Stimulated activated CD8-positive, alpha-beta memory T cell treated with anti-CD3 and anti-CD28 coated beads, Interleukin-15, amount 100 ng/mL, for 4 hours (primary cell): ENCODE measurements at places on chromosomes 3 and 15.

GRCh38 chr15:27820232-27820631 lies 278.9 kb downstream of the OCA2 start:
- DNase-seq = no peak

GRCh38 chr3:16249336-16249735 lies 15.4 kb downstream of the DPH3 start:
- DNase-seq = no peak

DNA sequence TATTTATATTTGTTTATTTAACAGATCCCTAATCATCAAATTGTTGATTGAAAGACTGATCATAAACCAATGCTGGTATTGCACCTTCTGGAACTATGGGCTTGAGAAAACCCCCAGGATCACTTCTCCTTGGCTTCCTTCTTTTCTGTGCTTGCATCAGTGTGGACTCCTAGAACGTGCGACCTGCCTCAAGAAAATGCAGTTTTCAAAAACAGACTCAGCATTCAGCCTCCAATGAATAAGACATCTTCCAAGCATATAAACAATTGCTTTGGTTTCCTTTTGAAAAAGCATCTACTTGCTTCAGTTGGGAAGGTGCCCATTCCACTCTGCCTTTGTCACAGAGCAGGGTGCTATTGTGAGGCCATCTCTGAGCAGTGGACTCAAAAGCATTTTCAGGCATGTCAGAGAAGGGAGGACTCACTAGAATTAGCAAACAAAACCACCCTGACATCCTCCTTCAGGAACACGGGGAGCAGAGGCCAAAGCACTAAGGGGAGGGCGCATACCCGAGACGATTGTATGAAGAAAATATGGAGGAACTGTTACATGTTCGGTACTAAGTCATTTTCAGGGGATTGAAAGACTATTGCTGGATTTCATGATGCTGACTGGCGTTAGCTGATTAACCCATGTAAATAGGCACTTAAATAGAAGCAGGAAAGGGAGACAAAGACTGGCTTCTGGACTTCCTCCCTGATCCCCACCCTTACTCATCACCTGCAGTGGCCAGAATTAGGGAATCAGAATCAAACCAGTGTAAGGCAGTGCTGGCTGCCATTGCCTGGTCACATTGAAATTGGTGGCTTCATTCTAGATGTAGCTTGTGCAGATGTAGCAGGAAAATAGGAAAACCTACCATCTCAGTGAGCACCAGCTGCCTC lies 14.7 kb downstream of the THBS1 start:
- DNase-seq = no peak

- DNase-seq = no peak
Observed at GRCh38 chr3:13839726-13840340, 40.0 kb downstream of the WNT7A start.

- no peak for DNase-seq
Observed at GRCh38 chr15:95097361-95097760, 866.0 kb downstream of the MCTP2 start.
